DND-41 (cell line): ENCODE measurements at places on chromosomes 1 and 21.
A peak's percentile ranks its signal among the peaks of the same experiment; 100 is the strongest.

DNA sequence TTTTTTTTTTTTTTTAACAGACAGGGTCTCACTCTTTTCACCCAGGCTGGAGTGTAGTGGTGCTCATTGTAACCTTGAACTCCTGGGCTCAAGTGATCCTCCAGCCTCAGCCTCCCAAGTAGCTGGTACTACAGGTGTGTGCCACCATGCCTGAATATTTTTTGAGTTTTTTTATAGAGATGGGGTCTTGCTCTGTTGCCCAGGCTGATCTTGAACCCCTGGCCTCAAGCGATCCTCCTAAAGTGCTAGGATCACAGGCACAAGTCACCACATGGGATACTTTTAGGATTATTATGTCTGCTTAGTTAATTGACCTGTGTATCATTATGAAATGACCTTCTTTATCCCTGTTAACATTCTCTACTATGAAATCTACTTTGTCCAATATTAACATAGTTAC is 38.0 kb downstream of the RASSF5 start:
- no peak for DNase-seq

GRCh38 chr1:84632673-84633434 is 57.4 kb downstream of the SSX2IP start:
- no peak for DNase-seq

DNA sequence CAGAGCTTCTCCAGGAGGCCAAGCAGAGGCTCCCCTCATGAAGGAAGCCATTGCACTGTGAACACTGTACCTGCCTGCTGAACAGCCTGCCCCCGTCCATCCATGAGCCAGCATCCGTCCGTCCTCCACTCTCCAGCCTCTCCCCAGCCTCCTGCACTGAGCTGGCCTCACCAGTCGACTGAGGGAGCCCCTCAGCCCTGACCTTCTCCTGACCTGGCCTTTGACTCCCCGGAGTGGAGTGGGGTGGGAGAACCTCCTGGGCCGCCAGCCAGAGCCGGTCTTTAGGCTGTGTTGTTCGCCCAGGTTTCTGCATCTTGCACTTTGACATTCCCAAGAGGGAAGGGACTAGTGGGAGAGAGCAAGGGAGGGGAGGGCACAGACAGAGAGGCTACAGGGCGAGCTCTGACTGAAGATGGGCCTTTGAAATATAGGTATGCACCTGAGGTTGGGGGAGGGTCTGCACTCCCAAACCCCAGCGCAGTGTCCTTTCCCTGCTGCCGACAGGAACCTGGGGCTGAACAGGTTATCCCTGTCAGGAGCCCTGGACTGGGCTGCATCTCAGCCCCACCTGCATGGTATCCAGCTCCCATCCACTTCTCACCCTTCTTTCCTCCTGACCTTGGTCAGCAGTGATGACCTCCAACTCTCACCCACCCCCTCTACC is 19.1 kb downstream of the CSF1 start:
- DNase-seq: no peak

DNA sequence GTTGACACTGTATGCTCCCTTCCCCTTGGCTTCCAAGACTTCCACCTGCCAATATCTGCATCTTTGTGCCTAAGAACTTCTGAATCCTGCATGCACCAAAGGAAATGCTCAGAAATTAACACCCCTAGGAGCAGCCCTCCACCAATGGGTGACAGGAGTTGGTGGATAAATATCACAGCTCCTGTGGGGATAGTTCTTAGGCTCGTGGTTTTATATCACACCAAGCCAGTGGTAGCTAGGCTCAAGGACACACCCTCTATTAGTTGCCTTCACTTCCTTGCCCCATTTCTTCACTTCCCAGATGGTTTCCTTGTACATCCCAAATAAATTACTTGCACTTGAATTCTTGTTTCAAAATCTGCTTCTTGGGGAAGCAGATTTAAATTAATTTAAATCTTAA is 16.9 kb upstream of the CDC14A start:
- DNase-seq: no peak

- no peak for DNase-seq
Observed at GRCh38 chr1:65719391-65719790, 73.3 kb upstream of the PDE4B start.

GRCh38 chr1:20233394-20233793 is 47.1 kb upstream of the PLA2G2C start:
- DNase-seq: no peak

DNA sequence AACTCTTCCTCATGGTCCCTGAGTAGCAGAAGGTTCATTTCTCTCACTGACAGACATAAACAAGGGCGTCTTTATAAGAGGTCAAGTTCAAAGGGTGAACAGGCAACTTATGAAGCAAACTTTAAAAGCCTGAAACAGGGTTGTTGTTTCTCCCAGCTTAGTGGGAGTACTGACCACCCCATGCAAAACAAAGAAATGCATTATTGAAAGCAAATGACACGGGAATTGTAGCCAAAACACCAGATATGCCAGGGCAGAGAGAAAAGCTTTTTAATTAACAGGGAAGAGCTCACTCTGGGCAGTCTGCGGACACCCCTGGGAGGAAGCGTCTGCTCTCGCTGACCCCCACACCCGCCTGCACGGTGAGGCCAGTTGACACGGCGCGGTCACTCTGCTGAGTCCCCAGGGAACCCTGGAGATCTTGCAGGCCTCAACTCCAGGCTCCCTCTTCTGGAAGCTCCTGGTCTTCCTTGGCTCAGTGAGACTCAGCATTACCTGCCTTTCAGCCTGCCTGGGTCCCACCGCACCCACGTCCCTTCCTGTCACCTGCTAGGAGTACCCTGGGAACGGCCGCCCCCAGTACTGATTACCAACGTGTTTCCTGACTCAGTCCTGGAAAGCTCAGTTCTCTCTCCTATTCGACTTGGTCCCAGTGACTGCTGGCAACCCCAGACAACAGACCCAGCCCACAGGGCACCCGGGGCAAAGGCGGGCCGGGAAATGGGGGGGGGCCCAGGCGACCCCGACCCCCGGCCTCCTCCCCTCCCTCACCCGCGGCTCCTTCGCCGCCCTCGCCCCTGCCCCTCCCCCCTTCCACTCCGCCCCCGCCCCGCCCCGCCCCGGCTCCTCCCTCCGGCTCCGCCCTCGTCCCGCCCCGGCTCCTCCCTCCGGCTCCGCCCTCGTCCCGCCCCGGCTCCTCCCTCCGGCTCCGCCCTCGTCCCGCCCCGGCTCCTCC is 972 bp downstream of the CFAP410 start:
- DNase-seq: peak; percentile 57

DNA sequence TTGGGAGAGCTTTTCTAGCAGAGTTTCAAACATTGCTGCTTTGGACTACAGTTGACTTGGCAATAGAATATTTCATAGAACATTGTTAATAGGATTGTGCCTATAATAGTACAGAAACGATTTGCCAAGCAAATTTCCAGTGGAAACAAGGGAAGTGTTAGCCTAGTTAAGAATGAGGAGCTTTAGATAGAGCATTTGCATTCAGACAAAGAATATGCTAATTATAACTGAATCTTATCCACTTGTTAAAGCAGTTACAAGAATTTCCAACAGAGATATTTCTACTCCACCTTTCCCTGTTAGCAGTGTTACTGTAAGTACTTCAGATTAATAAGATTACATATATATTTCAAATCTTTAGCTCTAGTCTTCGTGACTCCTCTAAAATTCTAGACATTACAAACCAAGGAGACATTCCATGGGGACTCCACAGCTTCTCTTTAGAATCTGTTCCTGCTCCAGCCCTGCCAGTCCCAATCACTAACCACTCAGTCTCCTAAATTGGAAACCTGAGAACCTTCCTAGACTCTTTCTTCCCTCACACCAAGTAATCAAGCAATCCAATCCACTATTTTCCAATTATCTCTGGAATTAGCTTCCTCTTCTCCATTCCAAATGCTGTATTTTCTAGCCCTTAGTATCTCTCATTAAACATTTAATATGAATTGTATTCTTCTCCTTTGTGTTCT is 141.8 kb upstream of the PBX1 start:
- no peak for DNase-seq

GRCh38 chr1:27045973-27046558 is 33.4 kb upstream of the TENT5B start:
- peak; percentile 66 for DNase-seq

DNA sequence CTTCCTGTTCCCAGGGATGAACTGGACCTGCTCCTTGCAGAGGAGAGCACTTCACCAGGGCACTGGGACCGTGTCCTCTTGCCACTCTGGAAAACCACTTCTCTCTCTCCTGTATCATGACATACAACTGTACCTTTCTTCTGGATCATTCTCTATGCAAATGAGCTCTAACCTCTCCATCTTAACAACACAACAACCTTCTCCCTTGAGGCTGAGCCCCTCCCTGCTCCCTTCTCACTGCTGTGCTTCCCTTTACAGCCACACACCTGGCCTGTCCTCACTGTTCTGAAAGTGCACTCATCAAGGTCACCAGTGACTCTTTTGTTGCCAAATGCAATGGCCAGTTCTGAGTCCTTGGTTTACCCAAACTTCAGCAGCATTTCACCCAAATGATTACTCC is 54.5 kb upstream of the MRPS6 start:
- DNase-seq: no peak

DNA sequence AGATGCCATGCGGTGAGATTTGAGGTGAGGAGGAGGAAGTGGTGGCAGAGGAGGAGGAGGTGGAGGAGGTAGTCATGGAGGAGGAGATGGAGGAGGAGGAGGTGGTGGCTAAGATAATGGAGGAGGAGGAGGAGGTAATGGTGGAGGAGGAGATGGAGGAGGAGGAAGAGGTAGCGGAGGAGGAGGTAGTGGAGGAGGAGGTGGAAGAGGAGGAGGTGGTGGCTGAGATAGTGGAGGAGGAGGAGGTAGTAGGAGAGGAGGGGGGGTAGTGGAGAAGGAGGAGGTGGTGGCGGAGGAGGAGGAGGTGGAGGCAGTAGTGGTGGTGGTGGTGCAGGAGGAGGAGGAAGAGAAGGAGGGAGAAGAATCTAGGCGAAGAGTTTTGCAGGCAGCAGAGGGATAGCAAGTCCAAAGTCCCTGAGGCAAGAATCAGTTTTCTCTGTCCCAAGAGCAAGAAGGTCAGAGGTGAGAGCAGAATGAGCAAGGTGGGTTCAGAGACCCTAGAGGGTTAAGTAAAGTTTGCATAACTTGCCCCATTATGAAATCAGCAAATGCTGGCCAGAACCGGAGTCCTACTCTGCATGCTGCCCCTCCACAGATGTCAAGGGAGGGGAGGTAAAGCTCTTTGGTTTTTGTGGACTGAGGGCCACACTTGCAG is 38.9 kb upstream of the GNPAT start:
- peak; percentile 48 for DNase-seq

DNA sequence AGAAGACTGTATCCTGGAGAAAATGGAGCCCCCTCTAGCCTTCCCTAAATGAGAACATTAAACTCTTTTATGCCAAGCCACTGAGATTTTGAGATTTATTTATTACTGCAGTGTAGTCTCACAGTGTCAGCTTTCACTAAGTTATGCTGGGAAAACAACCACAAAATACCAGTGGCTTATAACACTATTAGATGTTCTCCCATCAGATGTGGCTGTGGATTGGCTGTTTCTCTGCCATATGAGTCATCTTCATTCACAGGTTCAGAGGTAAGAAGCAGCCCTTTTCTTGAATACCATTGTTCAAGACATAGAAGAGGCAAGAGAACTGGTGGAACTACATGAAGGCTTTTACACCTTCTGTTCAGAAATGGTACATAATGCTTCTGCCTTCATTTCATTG is 32.1 kb upstream of the ST6GALNAC5 start:
- no peak for DNase-seq

- no peak for DNase-seq
Observed at GRCh38 chr1:153646672-153647345, 11.7 kb upstream of the SNAPIN start.

DNA sequence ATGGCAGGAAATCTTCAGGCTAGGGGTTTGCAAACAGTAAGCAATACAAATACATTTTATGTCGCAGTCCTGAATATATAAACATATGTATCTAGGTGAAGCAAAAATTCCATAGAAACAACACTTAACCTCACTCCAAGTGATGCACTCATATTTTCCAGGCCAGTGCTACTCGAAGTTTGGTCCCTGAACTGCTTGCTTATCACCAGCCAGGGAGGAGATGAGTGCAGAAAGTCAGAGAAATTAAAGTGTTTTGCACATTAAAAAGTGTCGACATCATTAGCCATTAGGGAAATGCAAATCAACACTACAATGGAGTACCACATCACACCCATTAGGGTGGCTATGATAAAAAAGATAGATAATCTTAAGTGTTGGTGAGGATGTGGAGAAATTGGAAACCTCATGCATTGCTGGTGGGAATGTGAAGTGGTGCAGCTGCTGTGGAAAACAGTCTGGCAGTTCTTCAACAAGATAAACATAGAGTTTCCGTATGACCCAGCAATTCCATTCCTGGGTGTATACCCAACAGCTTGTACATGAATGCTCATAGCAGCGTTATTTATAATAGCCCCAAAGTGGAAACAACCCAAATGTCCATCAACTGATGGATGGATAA is 70.5 kb upstream of the CSF1 start:
- DNase-seq: no peak

DNA sequence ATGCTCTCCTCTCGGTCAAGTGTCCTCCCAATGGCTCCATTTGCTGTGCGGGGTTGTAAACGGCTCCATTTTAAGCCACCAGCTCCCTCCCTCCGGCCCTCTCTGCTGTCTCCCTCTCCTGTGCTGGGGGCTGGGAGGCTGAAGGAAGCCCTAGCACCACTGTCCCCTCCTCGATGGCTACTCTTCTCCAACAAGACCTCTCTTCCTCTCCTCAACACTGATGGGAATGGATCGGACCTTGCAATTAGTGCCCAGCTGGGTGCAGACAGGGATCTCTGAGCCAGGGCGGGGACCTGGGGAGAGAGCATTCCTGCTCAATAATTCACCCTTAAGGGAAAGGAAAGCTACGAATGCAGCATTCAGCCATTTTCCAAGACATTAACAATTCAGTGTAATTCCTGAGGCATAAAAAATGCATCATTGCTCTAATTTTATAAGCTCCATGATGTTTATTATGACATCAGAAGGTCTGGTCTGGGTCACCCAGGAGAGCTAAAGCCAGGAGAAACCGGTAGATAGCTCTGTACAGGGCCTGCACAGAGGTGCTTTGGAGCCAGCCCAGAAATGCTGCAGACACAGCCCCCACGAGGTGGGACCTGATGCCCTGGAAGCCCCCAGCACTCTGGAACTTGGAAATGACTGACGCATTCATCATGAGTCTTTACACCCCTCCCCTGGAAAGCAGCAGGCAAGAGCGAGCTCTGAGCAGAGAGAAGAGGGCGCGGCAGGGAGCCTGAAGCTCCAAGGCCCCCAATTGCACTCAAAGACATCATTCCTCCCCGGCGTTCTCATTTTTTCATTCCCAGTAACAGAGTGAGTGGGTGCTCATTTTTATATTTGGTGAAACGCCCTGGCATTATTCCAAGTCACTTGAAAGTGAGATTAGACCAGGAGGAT is 76.2 kb upstream of the VAMP3 start:
- no peak for DNase-seq

DNA sequence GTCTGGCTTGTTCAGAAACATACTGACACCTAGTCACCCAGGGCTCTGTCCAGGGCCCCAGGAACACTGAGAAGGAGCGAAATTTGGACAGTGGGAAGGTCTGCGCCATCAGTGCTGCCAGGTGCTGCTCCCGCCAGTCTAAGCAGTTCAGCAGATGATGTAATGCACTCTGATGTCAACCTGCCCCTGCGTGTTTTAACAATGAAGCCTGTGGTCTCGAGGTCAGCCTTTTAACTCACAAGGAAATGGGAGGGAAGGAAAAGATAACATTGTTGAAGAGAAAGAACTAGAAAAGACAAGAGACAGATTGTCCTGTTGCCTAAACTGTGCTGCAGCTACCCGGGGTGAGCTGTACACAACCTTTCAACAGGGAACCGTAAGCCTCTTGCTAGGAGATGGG is 126.6 kb upstream of the IFFO2 start:
- DNase-seq: no peak
